ENCODE measurements at places on chromosomes 11 and 22.

DNA sequence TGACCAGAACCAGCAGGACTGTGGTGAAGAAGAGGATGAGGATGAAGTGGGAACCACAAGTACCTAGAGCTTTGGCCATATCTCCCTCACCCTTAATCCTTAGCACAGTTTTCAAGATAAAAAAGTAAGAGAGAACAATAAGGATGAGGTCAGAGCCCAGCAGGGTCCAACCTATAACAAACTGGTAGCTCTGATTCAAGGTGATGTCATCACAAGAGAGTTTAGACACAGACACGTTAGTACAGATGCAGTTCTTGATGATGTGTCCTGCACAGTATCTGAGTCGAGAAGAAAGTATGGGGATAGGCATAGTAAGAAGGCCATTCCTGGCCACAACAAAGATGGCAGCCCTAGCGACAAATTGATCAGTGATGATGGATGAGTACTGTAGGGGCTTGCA lies 586 bp downstream of the OR56A5 start:
- DNase-seq = no peak

DNA sequence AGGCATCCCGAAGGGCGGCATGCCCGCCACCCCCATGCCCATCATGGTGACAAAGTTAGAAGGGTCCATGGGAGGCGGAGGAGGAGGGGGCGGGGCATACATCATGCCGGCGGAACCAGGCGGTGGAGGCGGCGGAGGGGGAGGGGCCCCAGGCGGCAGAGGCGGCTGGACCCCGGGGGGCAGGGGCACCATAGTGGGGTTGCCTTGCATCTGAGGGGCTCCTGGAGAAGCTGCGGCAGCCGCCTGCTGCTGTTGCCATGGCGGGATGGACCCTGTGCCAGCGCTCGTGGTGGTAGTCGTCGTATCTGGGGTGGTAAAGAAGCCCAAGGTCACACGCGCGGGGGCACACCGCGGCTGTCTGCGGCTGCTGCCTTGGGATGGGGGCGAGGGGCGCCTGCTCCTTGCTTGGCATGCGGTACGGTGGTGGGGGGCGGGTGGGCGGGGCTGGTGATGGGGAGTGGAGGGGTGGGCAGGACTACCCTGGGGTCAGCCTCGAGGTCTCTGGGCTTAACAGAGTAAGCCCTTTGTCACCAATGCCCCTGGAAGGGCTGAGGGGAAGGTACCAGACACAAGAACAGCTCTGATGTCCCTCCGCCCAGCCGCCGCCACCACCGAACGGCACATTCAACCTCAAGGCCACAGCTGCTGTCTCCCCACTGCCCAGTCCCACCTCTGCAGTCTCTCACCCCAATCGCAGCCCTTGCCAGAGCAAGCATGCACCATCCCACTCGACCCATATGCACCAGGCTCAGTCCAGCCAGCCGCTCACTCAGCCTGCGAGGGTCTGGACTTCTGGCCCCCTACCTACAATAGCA lies 6.3 kb upstream of the PYGM start:
- no peak for DNase-seq

- no peak for DNase-seq
Observed at GRCh38 chr11:77819921-77820564, 479 bp downstream of the RSF1 start.

GRCh38 chr22:47257566-47257965 lies 495.1 kb downstream of the TBC1D22A start:
- DNase-seq = no peak

DNA sequence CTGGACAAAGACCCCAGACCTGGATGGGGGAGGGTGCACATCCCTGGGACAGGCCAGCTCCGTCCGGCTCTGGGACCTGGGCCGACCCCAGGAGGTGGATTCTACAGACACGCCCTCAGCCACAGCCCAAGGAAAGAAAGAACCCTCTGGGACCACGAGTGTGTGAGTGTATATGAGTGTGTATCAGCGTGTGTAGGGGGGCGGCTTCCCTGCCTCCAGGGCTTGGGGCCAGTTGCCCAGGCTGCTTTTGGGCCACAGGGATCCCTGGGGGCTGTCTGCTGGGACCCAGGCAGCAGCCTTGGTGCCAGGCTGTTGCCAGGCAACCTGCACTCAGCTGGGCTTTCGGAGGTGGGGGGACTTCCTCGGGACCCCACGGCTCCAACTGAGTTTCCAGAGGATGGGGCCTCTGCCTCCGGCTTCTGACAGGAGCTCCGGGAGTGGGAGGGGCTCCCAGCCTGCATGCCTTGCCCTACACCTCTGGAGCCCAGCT lies 8.9 kb downstream of the DUSP8 start:
- DNase-seq = no peak

GRCh38 chr22:48205161-48205560 lies 1442.7 kb downstream of the TBC1D22A start:
- DNase-seq = no peak

DNA sequence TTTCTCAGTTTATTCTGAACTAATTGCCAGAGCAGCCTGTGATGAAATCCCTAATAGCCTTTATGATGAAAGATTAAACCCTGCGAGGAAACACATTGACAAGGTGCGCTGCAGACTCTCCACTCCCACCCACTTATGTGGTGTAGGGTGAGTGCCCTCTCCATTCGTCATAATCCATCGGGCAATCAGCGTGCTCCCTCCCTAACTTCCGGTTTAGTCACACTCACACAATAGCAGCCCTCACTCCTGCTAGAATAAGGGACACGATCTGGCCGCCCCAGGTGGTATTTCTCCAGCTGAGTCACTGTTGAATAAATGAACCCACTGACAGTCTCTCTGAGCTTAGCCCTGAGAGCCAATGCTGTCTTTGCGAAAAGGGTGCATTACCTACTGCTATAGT lies 188.3 kb downstream of the OPCML start:
- DNase-seq = no peak

DNA sequence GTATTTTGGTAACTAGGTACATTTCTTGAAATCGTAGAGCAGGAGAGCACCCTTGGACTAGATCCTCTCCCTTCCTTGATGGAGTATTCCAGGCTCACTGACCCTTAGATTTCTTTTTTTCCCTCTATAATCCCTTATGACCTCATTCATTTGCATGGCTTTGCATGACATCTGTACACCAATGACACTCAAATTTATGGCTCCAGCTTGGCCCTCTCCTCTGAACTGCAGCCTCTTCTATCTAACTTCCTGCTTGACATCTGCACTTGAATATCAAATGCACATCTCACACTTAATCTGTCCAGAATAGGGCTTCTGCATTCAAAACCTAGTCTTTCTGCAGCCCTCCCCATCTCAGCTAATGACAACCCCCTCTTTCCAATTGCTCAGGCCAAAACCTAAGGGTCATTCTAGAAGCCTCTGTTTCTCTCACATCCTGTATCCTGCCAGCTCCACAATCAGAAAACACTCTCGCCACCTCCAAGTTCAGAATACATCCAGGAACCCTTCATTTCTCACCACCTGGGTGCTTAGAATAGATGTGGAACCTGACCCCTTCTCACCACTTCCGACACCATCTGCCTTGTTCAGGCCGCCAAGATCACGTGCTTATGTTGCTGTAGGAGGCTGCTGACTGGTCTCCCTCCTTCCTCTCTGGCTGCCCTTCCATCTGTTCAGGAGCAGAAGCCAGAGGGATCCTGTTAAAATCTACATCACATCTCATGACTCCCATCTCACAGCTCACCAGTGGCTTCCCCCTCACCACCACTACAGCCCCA lies 138.9 kb upstream of the MTNR1B start:
- peak; percentile 97 for DNase-seq

DNA sequence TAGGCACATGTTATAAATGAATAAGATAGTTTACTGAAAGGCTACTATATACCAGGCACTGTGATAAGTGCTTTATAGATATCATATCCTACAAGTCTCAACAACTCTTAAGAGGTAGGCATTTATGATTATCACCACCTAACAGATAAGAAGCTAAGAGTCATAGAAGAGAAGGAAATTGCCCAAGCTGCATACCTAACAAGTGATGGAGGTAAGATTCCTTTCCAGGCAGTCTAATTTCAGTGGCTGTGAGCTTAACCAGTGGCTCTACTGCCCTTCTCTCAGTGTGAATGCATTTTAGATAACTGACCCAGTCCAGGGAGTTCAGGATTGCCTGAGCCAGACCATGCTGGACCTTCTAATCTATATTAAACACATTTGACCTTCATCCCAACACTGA lies 39.2 kb downstream of the HEPHL1 start:
- DNase-seq = no peak

GRCh38 chr11:93324500-93324899 lies 6.0 kb upstream of the DEUP1 start:
- no peak for DNase-seq
